ENCODE measurements at places on chromosomes 1 and 21. TPM values are rescaled to one million over a fixed set of nuclear protein-coding genes. Genes with fewer than 3 reads are reported as not detected.

CDA gene
- 0.38 TPM for total RNA-seq

ADAM30 gene
- not detected for total RNA-seq

AVPR1B gene
- total RNA-seq: not detected

FCRL4 gene
- not detected for total RNA-seq

TMEM79 gene
- total RNA-seq: 1.7 TPM

GRIK1 gene
- total RNA-seq: not detected
